ENCODE measurements at places on chromosomes 3 and 15.

- DNase-seq, result peak; percentile 42
These were observed 222.1 kb downstream of the THSD4 start for GRCh38 chr15:71337197-71337845.

DNA sequence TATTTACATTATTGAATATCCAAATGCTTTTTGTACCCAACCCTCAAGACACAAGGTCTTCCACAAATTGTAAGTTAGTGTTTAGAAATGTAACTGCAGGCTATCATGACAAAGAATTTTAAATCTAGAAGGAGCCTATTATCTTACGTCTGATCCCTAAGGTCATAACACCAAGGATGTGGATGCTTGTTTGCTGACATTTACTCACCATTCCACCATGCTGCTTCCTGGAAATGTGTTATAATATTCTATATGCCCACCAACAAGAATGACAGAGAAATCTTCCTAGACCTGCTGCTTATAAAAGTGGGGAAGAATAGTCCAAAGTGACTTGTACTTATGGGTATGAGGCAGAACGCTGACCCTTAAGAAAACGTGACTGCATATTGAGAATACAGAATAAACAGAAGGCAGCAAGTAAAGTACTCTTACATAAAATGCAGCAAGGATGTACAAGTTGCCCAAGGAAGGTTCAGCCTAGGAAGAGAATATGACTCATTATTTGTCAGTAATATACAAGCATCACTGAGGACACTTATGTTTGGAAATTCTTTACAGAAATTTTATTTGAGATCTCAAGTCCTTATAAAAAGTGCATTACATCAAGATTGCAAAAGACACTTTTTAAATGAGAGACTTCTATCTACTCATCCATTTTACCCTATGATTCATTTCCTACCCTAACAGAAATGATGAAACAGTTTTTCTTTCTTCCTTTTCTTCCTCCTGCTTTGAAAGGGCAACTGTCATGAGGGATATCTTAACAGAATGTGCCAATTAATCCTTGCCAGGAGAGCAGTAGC lies 59.6 kb downstream of the ESYT3 start:
- DNase-seq, result no peak

GRCh38 chr3:37163262-37164015 lies 10.9 kb downstream of the LRRFIP2 start:
- DNase-seq, result no peak

GRCh38 chr3:38127611-38128302 lies 9.2 kb downstream of the ACAA1 start:
- no peak for DNase-seq

GRCh38 chr3:46524008-46524407 lies 26.2 kb downstream of the RTP3 start:
- no peak for DNase-seq

DNA sequence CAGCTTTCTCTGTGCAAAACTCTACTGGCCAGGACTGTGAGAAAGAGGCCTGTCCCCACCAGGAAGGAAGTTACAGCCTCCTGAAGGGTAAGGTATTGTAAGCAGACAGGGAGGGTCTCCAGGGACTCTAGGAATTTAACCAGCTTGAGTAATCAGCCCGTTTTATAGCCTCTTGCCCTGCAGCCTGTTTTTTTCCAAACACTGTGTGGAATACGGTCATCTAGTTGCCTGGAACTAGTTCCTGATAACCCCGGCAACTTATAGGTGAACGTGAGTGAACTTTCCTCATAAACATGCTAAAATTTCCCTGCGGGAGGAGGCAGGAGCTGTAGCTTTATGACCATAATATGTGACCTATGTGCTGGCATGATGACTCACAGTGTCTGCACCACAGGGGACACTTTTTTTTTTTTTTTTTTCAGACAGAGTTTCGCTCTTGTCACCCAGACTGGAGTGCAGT lies 60.1 kb upstream of the DAZL start:
- no peak for DNase-seq

DNA sequence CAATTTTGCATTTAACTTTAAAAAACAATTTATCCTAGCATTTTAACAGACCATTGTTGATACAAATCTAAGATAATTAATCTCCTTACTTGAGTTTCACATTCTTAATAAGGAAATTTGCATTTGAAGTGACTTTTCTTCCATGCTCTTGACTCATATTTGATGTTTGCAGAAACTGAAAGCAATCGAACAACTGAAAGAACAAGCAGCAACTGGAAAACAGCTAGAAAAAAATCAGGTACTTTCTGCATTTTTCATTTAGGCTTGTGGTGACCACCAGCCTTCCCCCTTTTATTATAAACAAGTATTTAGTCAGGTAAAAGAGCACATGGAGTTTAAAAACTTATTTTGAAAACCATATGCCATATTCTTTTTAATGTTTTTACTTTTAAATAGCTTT lies 20.1 kb upstream of the SELENOT start:
- no peak for DNase-seq

DNA sequence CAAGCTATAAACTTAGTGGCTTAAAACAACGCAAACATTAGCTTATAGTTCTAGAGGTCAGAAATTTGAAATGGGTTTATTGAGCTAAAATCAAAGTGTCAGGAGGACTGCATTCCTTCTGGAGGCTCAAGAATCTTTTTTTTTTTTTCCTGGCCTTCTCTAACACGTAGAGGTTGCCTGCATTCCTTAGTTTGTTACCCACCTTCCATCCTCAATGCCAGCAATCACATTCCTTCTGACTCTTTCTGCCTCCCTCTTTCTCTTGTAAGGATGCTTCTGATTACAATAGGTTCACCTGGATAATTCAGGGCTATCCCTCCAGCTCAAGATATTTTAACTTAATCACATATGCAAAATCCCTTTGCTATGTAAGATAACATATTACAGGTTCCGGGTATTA lies 24.8 kb downstream of the REC114 start:
- no peak for DNase-seq

- no peak for DNase-seq
These were observed 352.4 kb downstream of the ROBO1 start for GRCh38 chr3:79415356-79415755.

- DNase-seq, result no peak
These were observed 10.5 kb upstream of the SH3GL3 start for GRCh38 chr15:83436513-83437158.

DNA sequence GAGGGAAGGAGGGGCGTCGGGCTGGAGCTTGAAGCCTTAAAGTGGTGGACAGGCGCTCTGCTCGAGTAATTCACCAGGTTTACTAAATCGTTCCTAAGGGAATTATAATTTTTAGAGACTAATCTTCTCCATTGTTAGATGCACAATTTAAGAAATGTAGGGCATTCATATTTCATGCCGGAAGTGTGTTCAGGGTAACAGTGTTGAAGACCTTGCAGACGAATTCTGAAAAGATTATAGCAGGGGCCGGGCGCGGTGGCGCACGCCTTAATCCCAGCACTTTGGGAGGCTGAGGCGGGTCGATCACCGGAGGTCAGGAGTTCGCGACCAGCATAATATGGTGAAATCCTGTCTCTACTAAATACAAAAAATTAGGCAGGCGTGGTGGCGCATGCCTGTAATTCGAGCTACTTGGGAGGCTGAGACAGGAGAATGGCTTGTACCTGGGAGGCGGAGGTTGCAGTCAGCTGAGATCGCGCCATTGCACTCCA lies 365 bp upstream of the GTF2A2 start:
- no peak for DNase-seq

DNA sequence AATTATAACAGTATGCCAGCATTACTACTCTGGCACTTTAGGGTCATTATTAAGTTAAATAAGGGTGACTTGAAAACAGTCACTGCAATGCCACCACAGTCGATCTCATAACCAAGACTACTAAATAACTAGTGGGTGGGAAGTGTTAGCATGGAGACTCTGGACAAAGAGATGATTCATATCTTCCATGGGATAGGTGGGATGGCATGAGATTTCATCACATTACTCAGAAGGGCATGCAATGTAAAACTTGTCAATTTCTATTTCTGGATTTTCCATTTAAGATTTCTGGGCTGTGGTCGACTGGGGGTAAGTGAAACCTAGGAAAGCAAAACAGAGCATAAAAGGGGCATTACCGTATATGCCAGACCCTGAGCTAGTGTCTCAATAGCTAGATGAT lies 538.9 kb upstream of the GRM7 start:
- DNase-seq, result no peak

All from body of pancreas (tissue), 4 donors.